ENCODE measurements at places on chromosomes 5 and 9.

- DNase-seq, result no peak
These were observed 138.8 kb upstream of the NR4A3 start for GRCh38 chr9:99682870-99683269.

GRCh38 chr5:80959768-80960442, at the start of gene RASGRF2:
RASGRF2 (plus strand) TSS chr5:80960363; CDS start chr5:80960739, 376 bp downstream.
- no peak for DNase-seq

DNA sequence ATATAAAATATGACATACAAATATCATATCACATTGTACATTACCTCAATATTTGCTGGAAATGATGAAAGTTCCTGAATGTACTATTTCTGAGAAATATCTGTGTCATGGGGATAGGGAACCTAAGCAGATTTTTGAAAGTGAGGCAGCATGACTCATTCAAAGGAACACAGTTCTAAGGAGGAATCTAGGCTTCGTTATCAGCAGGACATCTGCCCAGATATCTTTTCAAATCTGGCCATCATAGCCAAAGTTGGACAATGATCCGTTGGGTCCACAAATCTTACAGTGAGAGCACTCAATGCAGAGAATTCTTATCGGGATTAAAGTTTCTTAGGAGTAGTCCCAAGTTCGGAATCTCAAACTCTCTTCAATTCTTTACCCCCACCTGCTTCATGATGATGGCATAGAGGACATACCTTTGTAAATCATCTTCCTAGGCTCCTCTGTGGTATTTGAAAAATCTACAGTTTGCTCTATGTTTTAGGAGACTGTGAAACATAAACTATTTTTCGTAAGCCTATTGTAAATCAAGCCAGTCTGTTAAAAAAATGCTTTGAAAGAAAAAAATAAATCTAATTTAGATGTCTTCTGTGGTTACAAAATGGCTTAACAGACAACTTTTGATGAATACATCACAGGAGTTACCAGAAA, 29.4 kb upstream of the ALDH1A1 start:
- no peak for DNase-seq

DNA sequence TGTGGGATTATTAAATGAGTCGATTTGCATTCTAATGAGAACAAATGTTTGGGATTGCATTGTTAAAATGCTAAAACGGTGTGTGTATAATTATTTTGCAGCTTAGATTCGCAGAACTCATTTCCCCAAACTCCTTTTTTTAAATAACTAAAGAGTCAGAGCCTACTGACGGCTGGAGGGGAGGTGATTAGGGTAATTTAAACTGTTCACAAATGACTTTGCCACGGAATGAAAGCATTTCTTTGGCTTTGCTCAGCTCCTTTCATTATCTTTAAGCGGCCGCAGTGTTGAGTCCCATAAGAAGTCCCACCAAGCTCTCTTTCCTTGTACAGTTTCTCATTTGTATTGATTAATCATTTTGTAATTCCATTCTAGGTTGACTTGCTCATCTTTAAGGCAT, 1632.8 kb downstream of the MAT2B start:
- DNase-seq, result no peak

GRCh38 chr5:160507221-160507721, 85.6 kb downstream of the PTTG1 start:
- DNase-seq, result peak; percentile 16

- no peak for DNase-seq
These were observed 116.6 kb upstream of the ADAMTSL1 start for GRCh38 chr9:18357321-18357720.

GRCh38 chr9:88751781-88752180, 216.8 kb downstream of the NXNL2 start:
- no peak for DNase-seq

- DNase-seq, result peak; percentile 7
These were observed 218.6 kb downstream of the PJA2 start for GRCh38 chr5:109191153-109191558.

DNA sequence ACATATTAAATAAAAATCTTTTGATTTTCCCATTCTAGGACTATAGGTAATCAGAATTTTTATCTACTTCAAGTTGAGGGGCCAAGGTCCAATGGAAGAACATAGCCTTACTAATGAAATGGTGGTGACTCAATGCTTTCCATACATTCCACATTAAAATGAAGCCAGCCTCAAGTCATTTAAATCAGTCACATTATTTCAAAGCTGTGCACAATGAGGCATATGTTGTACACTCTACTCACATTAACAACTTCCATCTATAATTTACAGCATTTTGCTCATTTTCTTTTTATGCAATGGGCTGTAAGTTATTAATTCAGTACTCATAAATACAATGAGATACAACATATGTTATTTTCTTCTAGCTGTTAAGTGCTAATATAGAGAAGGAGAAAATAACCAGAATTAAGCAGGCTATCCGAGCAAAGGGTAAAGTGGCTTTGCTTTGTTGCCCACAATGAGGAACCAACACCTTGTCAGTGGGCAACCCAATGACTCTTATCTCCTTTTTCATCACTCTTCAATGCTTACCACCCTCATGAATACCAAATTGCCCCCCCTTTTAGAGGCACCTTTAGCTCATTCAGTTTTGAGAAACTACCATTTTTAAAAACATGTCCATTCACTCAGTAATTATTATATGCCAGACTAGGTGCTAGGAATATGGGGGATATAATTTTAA, 52.4 kb downstream of the TTLL11 start:
- DNase-seq, result no peak

GRCh38 chr5:170420806-170421412, 31.7 kb upstream of the KCNMB1 start:
- peak; percentile 20 for DNase-seq

GRCh38 chr5:146365618-146366017, 27.0 kb downstream of the POU4F3 start:
- DNase-seq, result no peak

GRCh38 chr5:135005076-135005475, 29.0 kb downstream of the PITX1 start:
- DNase-seq, result no peak

GRCh38 chr5:130541617-130542221, 623.3 kb downstream of the HINT1 start:
- DNase-seq, result no peak

DNA sequence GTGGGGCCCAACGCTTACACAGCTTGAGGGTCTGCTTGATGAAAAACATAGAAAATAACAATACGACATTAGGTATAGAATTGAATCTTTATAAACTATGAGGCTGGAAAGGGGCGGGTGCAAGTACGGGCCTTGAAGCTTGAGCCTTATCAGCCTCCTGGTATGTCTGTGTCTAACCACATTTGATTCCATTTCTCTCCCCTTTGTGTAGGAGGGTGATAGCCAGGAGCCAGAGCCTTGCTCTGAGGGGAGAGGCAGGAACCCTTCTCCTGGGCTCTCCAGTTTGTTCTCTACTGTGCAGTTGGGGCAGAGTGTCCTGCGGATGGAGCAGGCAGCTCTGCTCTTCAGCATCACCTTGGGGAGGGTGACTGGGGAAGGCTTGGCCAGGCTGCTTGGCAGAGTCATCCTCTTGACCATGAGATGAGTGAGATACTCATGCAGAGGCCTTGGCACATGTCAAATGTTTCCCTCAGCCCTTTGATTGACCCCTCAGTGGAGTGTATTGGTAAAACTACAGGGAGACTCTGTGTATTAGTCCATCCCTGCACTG, 153.5 kb downstream of the SEMA6A start:
- DNase-seq, result no peak

DNA sequence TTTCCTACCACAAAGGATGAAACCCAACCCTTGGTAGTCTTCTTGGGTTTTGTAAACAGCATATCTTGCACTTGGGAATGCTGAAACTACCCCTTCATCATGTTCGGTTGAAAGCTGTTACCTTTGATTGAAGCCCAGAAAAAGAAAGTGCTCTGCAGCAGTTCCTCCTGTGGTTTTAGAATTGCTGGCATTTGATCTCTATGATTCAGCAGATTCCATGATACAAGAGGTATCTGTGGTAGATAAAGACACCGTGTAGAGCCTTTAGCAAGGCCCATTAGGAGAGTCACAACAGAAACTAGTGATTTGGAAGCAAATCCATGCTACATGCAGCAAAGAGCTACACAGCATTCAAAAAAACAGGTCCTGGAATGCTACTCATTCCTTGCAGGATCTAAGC, 557.0 kb downstream of the TLE1 start:
- DNase-seq, result no peak

DNA sequence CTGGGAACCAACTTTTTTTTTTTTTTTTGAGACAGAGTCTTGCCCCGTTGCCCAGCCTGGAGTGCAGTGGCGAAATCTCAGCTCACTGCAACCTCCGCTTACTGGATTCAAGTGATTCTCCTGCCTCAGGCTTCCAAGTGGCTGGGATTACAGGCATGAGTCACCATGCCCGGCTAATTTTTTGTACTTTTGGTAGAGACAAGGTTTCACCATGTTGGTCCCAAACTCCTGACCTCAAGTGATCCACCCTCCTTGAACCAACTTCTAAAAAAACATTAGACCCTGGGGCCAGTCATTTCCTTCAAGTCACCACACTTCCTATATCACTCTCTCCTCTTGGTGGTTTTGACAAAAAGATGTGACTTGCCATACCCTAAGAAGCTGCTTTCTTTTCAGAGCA, 10.9 kb upstream of the SHROOM1 start:
- DNase-seq, result peak; percentile 45

- DNase-seq, result no peak
These were observed 15.6 kb upstream of the COL5A1 start for GRCh38 chr9:134626069-134626423.

GRCh38 chr9:21110708-21111576, 30.7 kb downstream of the IFNW1 start:
- peak; percentile 53 for DNase-seq

DNA sequence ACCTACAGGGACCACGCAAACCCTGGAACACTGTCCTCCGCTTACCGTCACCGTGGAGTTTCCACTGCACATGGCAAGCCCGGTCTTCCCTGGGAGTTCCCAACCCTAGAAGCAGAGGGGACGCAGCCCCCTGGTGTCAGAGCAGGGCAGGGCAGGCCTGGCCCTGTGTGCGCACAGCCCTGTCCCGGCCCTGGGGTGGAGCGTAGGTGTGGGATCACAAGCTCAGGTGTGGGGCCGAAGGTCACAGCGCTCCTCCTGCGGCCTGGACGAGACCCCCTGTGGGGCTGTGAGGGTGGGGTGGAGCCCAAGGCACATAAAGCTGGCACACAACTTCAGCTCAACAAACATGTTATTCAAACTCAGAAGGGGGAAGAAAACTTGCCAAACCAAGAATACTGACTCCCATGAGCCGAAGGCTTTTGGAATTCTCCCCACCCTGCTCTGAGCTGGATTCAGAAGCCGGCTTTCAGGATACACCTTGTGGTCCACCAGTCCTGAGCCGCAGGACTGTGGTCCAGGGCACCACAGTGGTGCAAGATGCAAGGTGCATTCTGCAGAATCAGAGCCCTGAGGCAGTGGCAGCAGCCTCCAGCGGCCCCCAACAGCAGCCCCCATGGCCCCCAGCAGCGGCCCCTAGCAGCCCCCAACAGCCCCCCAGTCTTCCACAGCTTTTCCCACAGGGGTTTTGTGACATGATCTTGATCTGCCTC, 11.8 kb upstream of the EXOC3 start:
- no peak for DNase-seq

DNA sequence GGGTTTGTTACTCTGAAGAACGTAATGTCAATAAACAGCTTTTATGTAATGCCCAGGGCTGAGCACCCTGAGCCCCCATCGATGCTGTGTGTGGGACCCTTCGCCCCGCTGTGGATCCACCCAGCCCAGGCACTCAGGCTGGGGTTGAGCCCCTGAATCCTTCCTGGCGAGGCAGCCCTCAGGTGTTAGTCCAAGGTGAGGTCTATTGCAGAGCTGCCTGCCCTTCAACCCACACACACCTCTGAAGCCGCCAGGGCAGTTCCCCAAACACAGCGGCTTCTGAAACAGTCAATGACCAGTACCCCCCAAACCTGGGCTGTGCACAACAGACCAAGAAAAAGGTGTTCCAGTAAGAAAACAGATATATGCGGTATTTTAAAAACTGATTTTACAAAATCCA, 11.6 kb downstream of the DIPK1B start:
- DNase-seq, result no peak

DNA sequence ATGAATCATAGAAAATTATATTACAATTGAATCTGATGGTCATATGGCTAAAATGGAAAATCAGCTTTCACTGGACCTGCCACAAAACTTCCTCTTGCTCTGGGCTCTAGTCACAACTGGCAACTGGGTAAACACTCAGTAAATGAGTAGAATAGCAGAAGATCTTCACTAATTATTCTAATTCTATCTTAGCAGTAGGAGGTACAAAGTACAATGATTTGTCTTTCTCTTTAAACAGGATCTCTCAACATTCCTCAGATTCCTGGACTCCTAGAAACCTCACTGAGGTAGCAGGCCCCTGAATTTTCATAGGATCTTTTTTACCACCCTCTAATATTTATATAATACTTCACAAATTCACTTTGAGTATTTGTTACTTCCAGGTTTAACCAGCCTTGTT, 239.9 kb upstream of the SMARCA2 start:
- no peak for DNase-seq

DNA sequence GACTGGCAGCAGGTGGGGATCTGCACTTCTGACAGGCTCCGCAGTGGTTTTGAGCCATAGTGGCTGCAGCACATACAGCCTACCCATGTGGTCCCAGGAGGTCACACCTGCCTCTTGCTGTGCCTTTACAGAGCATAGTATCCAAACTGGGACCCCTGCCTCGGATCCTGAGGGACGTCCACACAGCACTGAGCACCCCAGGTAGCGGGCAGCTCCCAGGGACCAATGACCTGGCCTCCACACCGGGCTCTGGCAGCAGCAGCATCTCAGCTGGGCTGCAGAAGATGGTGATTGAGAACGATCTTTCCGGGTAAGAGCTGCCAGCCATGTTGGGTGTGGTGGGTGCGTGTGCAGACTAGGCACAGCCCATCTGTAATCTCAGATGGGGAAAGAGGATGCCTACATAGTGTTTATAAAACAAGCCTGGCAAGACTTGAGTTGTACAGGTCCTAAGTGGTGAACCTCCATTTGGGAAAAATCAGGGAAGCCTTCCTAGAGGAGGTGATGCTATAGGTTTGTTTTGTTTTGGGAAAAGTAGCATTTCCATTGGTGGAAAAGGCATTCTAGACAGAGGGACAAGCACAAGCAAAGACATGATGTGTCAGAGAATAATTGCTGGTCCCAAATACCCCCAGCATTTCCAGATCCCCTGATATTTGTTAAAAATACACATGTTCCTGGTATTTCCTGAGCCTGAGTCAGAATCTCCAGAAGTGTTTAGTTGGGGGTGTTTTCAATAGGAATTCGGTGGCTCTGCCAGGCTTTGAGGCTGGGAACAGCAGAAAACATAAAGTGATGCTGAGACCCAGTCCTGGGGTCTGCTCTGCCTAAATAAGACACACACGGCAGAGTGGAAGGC, 119.2 kb downstream of the DAB2IP start:
- DNase-seq, result peak; percentile 16

GRCh38 chr9:91494751-91495150, 71.1 kb upstream of the NFIL3 start:
- no peak for DNase-seq

GRCh38 chr9:12502520-12502919, 190.7 kb upstream of the TYRP1 start:
- DNase-seq, result no peak

- DNase-seq, result no peak
These were observed 5.6 kb upstream of the GPR151 start for GRCh38 chr5:146521403-146522106.
